Left lung (tissue), 14 donors: ENCODE measurements at places on chromosomes 7 and 10. TPM values are rescaled to one million over a fixed set of nuclear protein-coding genes. Genes with fewer than 3 reads are reported as not detected.

GRCh38 chr10:119477444-119477843 lies 65.1 kb downstream of the RGS10 start:
- no peak overlapping the region for H3K27ac ChIP-seq
- no peak for DNase-seq
- H3K36me3 ChIP-seq = no peaks in the 10 kb centered on the region

DNA sequence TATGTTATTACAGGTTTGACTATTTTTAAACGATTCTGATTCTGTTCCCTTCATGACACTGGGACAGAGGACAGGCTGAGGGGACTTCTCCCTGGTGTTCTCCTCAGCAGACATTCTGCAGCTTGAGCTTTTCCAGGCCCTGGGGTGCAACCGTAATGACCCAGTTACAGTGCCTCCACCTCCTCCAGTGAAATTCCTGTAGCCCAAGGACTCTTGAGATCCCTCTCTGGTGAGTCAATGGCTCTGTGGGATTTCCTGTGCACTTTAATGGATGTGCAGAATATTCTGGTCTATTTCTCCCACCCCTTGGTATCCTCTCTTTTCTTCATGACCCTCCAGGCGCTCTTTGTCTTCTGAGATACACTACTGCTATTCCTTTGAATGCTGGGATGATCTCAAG lies 319.3 kb downstream of the INHBA start:
- no peaks in the 10 kb centered on the region for H3K4me1 ChIP-seq
- no peak for DNase-seq

DNA sequence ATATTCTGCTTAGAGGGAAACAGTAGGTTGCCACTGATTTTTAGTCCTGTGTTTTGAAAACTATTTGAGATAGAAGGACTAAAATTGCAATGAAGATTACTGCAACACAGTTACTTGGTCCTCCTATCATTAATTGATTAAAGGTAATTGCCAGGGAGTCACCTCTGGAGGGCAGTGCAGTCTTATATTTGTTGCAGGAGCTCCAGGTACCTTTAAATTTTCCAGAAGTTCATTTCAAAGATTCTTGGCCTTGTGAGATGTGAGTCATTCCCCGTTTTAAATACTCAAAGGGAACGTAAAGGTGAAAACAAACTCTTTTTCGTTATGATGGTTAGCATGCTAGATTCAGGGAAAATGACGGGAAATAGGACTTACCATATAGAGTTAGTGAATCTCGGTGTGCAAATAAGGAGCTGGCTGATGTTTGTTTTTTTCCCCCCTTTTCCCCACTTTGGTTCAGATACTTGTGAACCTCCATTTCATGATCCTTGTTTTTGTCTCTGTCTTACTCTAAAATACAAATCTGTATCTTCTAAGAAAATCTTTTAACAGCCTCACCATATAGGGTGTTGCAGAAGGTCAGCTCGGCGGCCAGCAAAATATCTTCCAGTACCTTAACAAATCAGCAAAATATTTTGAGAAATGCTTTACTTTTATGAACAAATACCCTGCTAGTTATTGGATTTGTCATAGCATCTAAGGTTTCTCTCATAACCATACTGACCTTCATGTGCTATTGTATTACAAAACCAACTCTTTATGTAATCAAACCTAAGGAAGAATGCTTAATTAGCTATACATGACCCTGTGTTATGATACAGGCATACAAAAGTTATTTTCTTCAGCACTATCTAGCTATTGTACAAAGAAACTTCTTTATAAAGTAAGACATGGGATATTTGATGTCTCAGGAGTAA lies 143.0 kb upstream of the HDAC9 start:
- H3K27ac ChIP-seq = no peak overlapping the region
- no peak overlapping the region for H3K4me3 ChIP-seq
- H3K36me3 ChIP-seq = no peaks in the 10 kb centered on the region

DNA sequence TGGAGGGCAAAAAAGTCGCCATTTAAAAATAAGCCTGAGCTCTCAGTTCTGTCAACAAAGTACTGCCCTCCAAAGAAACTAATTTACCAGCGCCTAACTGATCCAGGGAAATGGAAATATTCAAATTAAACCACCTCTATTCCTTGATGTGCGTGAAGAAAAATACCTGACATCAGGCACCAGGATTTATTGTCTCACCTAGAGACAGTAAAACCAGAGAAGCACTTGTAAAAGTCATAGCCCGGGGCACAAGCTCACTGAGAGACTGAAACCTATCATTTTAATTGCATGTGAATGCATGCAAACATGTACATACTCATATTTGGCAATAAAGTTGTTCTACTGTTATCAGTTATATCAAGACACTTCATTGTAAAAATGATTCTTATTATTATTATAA lies 147.3 kb upstream of the VSTM2A start:
- H3K4me1 ChIP-seq = no peaks in the 10 kb centered on the region
- no peak for DNase-seq
- H3K27ac ChIP-seq = no peak overlapping the region
- H3K4me3 ChIP-seq = no peak overlapping the region
- H3K27me3 ChIP-seq = no peaks in the 10 kb centered on the region

GRCh38 chr7:102044984-102045673 lies 227.7 kb downstream of the CUX1 start:
- H3K36me3 ChIP-seq = peaks cover 8% of the 10 kb centered on the region
- H3K27ac ChIP-seq = no peak overlapping the region
- no peaks in the 10 kb centered on the region for H3K4me1 ChIP-seq
- H3K27me3 ChIP-seq = no peaks in the 10 kb centered on the region

- H3K27me3 ChIP-seq = no peaks in the 10 kb centered on the region
- H3K4me1 ChIP-seq = no peaks in the 10 kb centered on the region
- no peak overlapping the region for H3K4me3 ChIP-seq
- H3K36me3 ChIP-seq = no peaks in the 10 kb centered on the region
- H3K27ac ChIP-seq = no peak overlapping the region
Observed at GRCh38 chr10:52004342-52004949, 305.1 kb upstream of the CSTF2T start.

DNA sequence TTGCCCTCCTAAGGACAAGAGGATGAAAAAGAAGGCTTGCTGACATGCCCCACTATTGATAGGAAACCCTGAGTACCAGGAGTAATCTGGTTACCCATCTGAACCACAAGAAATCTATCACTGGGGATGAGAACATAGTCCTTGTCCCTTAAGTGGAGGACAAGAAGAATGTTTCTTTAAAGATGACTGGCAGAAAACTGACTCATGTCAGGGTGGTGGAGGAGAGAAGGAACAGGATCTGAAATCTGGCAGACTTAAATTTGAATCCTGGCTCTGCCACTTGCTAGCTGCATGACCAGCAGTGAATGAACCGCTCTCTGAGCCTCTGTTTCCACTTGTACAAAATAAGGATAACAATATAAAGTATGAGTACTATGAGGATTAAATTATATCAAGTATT lies 38.9 kb upstream of the XPNPEP1 start:
- H3K4me1 ChIP-seq = peaks cover 4% of the 10 kb centered on the region
- DNase-seq = no peak
- H3K36me3 ChIP-seq = no peaks in the 10 kb centered on the region
- no peak overlapping the region for H3K27ac ChIP-seq
- no peak overlapping the region for H3K4me3 ChIP-seq

- DNase-seq = no peak
- no peak overlapping the region for H3K4me3 ChIP-seq
- H3K27ac ChIP-seq = no peak overlapping the region
- H3K4me1 ChIP-seq = no peaks in the 10 kb centered on the region
- no peaks in the 10 kb centered on the region for H3K36me3 ChIP-seq
Observed at GRCh38 chr10:25797888-25798429, 136.1 kb upstream of the MYO3A start.

GRCh38 chr7:114653364-114654088 lies 238.9 kb downstream of the FOXP2 start:
- DNase-seq = peak; percentile 20
- no peak overlapping the region for H3K27ac ChIP-seq
- H3K4me3 ChIP-seq = no peak overlapping the region
- no peaks in the 10 kb centered on the region for H3K4me1 ChIP-seq
- no peaks in the 10 kb centered on the region for H3K36me3 ChIP-seq
- no peaks in the 10 kb centered on the region for H3K27me3 ChIP-seq

DNA sequence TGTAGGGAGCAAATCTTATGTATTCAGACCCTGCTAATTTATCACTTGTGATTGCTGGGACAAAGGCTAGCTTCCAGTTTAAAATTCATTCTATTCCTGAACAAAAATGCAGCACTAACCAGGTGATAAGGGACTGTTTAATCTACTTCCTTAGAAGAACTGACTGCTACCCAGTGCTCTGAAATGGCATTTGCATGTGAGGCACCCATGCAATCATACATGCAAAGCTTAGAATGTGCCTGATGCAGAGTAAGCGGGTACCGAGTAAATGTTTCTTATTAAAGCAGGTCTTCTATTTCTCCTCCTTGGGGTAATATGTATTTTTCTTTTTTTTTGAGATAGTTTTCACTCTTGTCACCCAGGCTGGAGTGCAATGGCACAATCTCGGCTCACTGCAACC lies 54.5 kb downstream of the NEURL1 start:
- peaks cover 4% of the 10 kb centered on the region for H3K4me1 ChIP-seq
- H3K36me3 ChIP-seq = no peaks in the 10 kb centered on the region
- DNase-seq = no peak
- no peak overlapping the region for H3K27ac ChIP-seq
- peaks cover 3% of the 10 kb centered on the region for H3K27me3 ChIP-seq
- H3K4me3 ChIP-seq = no peak overlapping the region

DNA sequence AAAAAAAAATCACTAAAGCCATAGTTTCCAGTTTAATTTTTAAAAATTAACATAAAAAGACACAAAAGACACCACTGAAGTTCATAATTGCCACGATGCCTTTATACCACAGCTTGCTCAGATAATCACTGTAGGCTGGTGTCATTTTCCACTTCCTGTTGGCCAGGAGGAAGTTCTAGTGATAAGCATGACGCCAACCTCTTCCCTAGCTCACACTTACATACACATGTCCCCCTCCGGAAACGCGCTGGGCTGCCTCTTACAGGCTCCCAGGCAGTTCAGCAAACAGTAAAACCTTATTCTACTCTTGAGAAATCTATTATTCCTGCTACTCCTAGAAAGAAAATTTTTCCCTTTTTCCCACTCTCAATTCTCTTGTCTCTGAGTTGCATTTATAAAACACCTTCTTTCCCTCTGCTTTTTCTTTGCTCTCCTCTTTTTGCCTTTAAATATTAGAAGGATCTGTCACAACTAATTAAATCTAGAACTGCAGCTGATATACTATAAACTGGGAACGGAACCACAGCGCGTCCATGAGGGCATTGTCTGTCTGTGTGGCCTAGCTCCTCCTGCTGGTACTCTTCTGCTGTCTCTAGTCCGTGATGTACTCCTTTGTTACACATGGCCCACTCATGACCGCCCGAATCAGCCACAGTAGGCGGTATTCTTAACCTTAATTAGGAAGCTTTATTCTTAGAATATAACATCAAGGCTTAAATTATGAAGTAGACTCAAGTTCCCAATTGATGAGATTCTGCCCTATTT lies 664.9 kb downstream of the CNTNAP2 start:
- H3K4me3 ChIP-seq = no peak overlapping the region
- H3K4me1 ChIP-seq = no peaks in the 10 kb centered on the region
- no peaks in the 10 kb centered on the region for H3K27me3 ChIP-seq
- no peak for DNase-seq

DNA sequence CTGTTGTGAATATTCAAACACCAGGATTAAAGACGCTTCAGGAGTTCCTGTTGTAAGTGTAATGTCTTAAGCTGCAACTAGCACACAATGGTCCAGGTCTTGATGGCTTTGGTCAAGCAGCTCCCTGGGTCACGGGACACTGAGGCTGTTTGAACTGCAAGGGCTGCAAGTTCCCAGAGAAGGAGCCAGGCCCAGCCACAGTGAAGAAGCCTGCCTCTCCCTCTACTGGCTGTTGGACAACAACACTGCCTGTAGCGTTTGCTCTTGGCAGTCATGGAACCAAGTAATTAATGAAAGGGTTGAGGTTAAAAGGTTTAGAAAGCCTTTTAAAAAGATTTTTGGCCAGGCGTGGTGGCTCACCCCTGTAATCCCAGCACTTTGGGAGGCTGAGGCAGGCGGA lies 31.9 kb upstream of the GUSB start:
- H3K27me3 ChIP-seq = no peaks in the 10 kb centered on the region
- H3K27ac ChIP-seq = no peak overlapping the region
- peak; percentile 42 for DNase-seq
- H3K4me1 ChIP-seq = no peaks in the 10 kb centered on the region
- no peaks in the 10 kb centered on the region for H3K36me3 ChIP-seq
- H3K4me3 ChIP-seq = no peak overlapping the region

DNA sequence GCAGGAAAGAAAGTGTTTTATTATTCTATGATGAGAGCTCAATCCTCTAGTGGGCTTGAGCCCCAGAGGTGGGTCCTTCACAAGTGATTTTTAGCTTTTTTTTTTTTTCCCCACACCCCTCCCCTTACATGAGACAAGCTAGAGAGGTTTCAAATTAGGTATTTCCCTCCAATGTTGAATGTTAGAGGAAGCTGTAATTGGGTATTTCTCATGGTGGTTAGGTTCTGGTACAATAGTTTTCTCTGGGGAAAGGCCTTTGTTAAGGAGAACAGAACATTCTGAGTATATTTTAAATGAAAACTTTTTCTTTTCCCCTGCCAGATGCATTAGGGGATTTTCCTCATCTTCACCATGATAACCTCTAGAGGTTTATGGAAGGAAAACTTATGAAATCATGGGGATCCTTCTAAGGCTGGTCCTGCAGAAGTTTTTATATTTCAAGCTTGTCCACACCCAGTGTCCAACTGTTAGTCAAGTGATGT lies 1039.7 kb downstream of the NRG3 start:
- no peak overlapping the region for H3K4me3 ChIP-seq
- no peak for DNase-seq
- no peak overlapping the region for H3K27ac ChIP-seq
- no peaks in the 10 kb centered on the region for H3K27me3 ChIP-seq

- no peak overlapping the region for H3K27ac ChIP-seq
- no peaks in the 10 kb centered on the region for H3K36me3 ChIP-seq
- DNase-seq = no peak
- H3K27me3 ChIP-seq = no peaks in the 10 kb centered on the region
Observed at GRCh38 chr7:31815796-31816195, 128.8 kb downstream of the PPP1R17 start.

- DNase-seq = no peak
- H3K27ac ChIP-seq = no peak overlapping the region
- peaks cover 11% of the 10 kb centered on the region for H3K27me3 ChIP-seq
Observed at GRCh38 chr10:128130051-128130450, 3.8 kb upstream of the MKI67 start.

- peaks cover 28% of the 10 kb centered on the region for H3K4me1 ChIP-seq
- H3K4me3 ChIP-seq = peak overlapping the region; percentile 76
- H3K27ac ChIP-seq = no peak overlapping the region
Observed at GRCh38 chr7:102463841-102464576, 654 bp downstream of the ALKBH4 start.

GRCh38 chr7:156725073-156725472 lies 84.5 kb downstream of the RNF32 start:
- H3K27me3 ChIP-seq = no peaks in the 10 kb centered on the region
- no peaks in the 10 kb centered on the region for H3K4me1 ChIP-seq
- no peak overlapping the region for H3K4me3 ChIP-seq
- H3K36me3 ChIP-seq = no peaks in the 10 kb centered on the region
- peak overlapping the region; percentile 51 for H3K27ac ChIP-seq
- DNase-seq = peak; percentile 86

GRCh38 chr7:8363407-8364015 lies 69.9 kb upstream of the NXPH1 start:
- H3K27me3 ChIP-seq = no peaks in the 10 kb centered on the region
- no peak overlapping the region for H3K27ac ChIP-seq
- H3K4me3 ChIP-seq = no peak overlapping the region
- no peaks in the 10 kb centered on the region for H3K4me1 ChIP-seq

The PHYH gene
- polyA plus RNA-seq = 33.0 TPM

The NCAPG2 gene
- 30.0 TPM for polyA plus RNA-seq

The TEX36 gene
- polyA plus RNA-seq = not detected

The ANKRD16 gene
- polyA plus RNA-seq = 11.5 TPM

The CALHM3 gene
- not detected for polyA plus RNA-seq

The C10orf71 gene
- polyA plus RNA-seq = not detected

The TFR2 gene
- 0.97 TPM for polyA plus RNA-seq

The SFTPA1 gene
- polyA plus RNA-seq = 119 TPM

The FRMPD2 gene
- polyA plus RNA-seq = 2.3 TPM
